DMS53 (cell line): ENCODE measurements at places on chromosomes 7 and 10.

DNA sequence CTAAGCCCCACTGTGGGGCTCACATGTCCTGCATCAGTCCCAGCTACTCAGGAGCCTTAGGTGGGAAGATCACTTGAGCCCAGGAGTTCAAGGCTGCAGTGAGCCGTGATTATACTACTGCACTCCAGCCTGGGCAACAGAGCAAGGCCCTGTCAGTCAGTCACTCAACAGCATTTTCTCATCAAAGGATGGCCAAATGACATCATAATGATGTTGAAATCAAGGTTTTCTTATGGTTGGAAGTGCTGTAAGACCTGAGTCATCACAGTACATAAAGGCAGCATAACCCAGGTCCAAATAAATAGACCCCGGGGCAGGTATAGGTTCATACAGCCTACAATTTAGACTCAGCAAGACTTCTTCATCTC is 341.1 kb downstream of the PARD3 start:
- DNase-seq = peak; percentile 38

- no peak for DNase-seq
Measured at GRCh38 chr10:124675824-124676223, 68.4 kb downstream of the FAM53B start.

- no peak for DNase-seq
Measured at GRCh38 chr7:105345003-105345402, 43.7 kb downstream of the SRPK2 start.

DNA sequence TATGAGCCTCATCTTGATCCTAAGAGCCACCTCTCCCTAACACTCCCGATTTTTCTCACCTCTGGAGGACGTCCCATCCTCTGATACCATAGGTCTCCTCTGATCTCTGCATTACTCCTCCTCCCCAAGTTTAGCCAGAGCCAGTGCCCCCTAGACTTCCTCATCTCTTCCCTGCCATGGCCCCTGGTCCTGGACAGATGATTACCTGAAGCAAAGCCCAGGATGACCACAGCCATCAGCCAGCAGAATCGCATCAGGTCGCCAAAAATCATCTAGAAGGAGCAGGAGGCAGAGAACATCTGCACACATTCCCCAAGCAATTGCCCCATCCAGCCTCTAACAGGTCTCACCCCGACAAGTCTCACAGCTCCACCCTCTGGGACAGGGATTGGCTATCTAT is 11.7 kb downstream of the TRPV6 start:
- DNase-seq = no peak

DNA sequence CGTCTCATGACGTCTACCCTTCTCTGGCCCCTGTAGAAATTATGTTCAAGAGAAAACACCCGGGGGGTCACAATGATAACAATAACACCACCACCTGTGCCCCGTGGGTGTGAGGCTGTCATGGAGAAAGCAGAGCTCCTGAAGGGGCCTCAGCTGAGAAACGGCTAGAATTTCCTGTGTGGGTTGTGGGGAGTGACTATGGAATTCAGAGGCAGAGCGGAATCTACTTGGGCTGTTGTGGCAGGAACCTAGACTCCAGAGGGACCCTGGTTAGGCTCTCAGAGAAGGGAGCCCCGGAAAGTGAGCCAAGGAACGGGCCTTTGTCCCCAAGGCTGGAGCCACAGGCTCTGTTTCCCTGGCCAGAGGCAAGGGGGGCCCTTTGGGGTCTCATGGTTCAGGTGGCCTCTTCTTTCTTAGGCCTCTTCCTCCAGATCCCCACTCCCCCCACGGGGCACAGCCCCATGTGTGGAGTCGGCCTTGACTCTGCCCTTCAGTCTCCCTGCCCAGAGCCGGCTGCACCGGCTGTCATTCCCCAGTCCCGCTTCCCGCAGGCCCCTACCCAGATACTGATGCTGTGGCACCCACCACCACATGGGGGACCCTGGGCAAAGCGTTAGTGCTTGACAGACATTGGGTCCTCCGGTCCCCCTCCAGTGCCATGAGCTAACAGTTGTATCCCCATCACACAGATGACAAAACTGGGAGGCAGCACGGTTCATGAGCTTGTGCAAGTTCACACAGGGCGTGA is 6.5 kb upstream of the GIMAP8 start:
- no peak for DNase-seq

DNA sequence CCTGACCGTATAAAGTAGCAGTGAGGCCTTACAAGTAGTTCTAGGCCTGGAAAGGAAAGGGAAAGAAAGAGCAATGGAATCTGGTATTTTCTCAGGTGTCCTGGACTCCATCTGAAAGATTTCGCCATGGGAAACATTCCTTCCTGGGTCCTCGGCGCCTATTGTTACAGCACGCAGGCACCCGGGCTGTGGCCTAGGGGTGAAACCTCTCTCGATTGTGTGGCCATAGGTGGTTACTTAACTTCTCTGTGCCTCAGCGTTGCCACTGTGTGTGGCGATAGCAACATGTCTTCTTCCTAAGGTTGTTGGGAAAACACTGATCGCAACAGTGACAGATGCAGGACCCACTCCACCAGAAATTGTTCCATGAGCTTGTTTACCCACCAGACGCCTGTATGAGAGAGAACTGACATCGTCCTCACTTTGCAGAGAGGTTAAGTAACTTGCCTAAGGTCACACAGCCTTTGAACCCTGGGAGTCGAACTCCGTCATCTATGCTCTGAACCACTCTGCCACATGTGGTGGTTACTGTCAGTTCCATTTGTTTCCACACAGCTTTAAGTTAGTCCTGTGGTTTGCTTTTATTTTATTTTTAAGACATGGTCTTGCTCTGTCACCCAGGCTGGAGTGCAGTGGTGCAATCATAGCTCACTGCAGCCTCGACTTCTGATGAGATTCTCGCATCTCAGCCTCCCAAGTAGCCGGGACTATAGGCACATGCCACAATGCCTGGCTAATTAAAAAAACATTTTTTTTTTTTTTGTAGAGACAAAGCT is 73.4 kb downstream of the LHPP start:
- DNase-seq = no peak
